ENCODE measurements at places on chromosomes 13 and 19.

- no peak for DNase-seq
Observed at GRCh38 chr19:55646889-55647731, 902 bp upstream of the CCDC106 start.

DNA sequence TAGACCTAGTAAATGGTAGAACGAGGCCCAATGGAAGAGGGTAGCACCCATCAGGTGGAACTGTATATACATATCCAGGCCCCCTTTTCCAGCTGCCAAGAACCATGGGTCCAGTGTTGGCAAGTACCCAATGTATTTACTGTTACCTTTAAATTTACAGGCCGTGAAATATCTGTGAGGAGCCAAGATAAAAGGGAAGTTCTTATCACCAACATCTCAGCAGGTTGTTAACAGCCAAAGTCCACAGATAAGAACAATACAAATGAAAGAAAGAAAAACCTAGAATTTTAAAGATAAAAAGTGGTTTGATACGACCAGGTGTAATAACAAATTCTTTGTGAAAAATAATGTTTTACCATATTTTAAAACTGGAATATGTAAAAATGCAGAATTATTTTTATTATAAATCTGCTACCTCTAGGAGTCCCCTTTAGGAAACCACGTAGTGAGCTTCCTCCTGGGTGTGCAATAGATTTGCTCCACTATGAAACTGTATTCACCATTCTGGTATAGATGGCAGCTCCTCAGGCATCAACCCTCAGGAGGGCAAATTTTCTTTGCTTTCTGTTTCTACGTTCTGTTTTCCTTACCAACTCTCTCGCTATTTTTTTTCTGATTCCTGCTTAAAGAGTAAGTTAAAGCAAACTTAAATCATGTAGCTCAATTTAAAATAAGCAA, 292.2 kb upstream of the SLC10A2 start:
- DNase-seq = no peak

- no peak for DNase-seq
Observed at GRCh38 chr19:16326401-16327168, 2.0 kb downstream of the KLF2 start.

- peak; percentile 84 for DNase-seq
Observed at GRCh38 chr13:95404141-95404882, 103.1 kb upstream of the ABCC4 start.

GRCh38 chr13:85298387-85298924, 500.8 kb downstream of the SLITRK6 start:
- DNase-seq = no peak

- DNase-seq = no peak
Observed at GRCh38 chr13:76440568-76440967, 445.6 kb downstream of the KCTD12 start.

- DNase-seq = no peak
Observed at GRCh38 chr13:111385183-111385857, 64.9 kb downstream of the TEX29 start.

DNA sequence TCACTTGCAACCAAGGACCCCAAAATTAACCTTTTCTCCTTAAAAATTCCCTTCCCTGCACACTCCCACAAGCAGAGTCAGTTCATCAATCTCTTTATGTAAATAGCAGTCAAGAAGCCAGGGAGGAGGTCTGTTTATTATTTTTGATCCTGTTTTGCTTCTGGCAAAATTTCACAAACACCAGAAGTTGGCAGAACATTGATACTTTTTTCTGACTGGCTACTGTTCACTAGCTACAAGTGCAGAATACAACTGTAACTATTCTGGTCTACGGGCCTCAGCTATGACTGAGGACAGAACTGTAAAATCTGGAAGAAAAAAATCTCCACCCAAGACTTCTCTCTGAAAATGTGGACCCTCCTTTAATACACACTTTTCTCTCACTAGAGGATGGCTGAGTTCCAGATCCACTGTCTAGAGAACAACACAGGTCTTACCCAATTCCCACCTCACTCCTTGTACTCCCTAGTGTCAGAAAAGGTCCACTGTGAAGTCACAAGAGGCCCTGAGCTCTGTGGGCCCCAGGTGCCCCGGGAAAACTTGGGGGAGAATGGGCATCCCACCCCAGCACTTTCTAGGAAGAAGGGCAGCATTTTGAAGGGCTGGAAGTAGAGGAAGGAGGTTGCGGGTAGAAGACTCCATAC, 14.5 kb downstream of the STARD13 start:
- DNase-seq = no peak

- DNase-seq = no peak
Observed at GRCh38 chr13:25196971-25197370, 24.9 kb upstream of the AMER2 start.

- DNase-seq = no peak
Observed at GRCh38 chr19:2482354-2483038, 6.6 kb downstream of the GADD45B start.

GRCh38 chr13:56670563-56670962, 470.2 kb upstream of the PRR20A start:
- no peak for DNase-seq

DNA sequence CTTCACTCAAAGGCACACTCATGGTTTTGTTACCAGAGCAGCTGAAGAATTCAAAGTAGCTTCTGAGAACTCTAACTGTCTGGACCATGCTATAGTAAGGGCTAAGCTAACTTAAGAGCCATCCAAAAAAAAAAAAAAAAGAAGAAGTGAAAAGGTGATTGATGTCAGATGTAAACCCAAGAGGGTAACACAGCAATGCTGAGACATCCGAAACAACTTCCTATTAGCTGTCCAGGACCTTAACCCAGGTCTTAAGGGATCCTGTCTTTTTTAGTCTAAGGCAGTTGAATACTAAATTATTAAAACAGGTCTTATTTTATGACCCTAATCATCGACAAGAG, 11.2 kb upstream of the RAB20 start:
- no peak for DNase-seq

DNA sequence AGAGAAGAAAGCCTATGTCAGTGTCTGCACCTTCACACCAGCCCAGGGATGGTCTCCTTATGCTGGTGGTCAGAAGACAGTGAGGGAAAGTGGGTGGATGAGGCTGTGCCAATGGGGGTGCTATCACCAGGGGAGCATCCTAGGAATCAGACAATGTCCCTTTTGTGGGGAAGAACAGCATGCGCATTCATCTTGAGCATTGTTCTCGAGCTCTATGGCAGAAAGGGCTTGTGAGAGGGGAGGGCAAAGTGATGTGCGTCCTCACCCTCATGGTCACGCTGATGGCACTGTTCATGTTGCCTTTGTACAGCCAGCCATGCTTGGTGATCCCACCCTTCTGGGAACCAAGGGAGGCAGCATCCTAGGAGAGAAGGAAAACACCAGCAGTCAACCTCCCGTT, 56.1 kb downstream of the DOCK9 start:
- no peak for DNase-seq

- no peak for DNase-seq
Observed at GRCh38 chr19:18473003-18473705, 35.2 kb upstream of the ISYNA1 start.

GRCh38 chr19:5580161-5580571, 12.4 kb upstream of the TINCR start:
- DNase-seq = peak; percentile 83

- no peak for DNase-seq
Observed at GRCh38 chr13:99357131-99357596, 50.0 kb upstream of the GPR183 start.

GRCh38 chr19:36719687-36720556, 32.5 kb downstream of the ZNF567 start:
- DNase-seq = no peak

DNA sequence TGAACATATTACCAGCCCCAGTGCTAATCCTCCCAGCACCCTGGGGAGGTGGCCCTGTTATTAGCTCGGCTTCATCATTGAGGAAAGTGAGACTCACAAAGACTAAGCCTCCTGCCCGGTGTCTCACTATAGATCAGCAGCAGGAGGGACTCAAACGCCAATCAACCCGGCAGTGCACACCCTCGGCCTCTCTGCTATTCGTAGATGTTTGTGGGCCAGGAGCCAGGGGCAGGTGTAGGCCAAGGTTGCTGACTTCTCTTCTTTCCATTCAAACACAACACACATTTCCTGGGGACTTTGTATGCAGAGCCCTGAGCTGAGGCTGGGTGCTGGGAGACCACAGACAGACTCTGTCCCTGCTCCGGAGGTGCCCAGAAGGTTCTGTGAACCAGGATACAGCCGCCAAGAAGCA, 9.4 kb upstream of the SBK3 start:
- DNase-seq = peak; percentile 23

GRCh38 chr13:112943309-112944125, 25.5 kb upstream of the MCF2L start:
- peak; percentile 56 for DNase-seq

GRCh38 chr19:3192228-3192635, 6.5 kb downstream of the NCLN start:
- DNase-seq = no peak

GRCh38 chr13:49246850-49247642, 679 bp upstream of the CDADC1 start:
- no peak for DNase-seq
